ENCODE measurements at places on chromosomes 12 and 14.

- DNase-seq, result no peak
These were observed 157.9 kb upstream of the LMO3 start for GRCh38 chr12:16763901-16764300.

DNA sequence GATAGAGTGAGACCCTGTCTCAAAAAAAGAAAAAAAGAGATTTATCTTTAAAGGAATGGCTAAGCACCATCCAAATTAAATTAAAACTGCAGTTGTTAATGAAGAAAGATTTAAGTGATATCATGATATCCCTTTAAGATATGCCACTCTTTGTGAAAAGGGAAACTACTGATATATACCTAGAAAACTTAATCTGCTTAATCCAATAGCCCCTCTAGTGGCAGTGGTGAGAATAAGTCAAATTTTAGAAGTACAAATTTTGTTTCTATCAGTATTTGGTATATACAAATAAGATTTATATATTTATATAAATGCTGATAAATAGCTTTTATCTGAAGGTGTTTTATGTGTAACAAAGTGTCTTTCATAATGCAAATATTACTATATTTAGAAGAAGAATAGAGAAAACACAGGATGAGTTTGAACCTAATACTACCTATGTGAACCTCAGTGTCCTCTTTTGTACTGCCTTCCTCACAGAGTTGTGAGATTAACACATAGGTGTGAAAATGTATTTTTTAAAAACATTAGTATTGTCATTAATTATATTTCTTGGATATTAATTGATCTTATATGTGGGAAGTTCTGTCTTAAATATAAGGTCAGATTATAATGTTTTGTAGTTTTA lies 51.4 kb upstream of the GARIN2 start:
- DNase-seq, result no peak

GRCh38 chr12:89756585-89757398 lies 48.2 kb upstream of the ATP2B1 start:
- no peak for DNase-seq

- DNase-seq, result no peak
These were observed at the start of gene A2M for GRCh38 chr12:9115731-9116559. TSS of gene A2M (minus strand) at chr12:9115919. CDS start at chr12:9115849, 70 bp downstream.

GRCh38 chr14:37202265-37202664 lies 4.5 kb downstream of the MIPOL1 start:
- DNase-seq, result no peak

GRCh38 chr12:42504049-42504448 lies 85.5 kb downstream of the PRICKLE1 start:
- DNase-seq, result no peak

- DNase-seq, result no peak
These were observed 14.8 kb downstream of the PLEKHA5 start for GRCh38 chr12:19144287-19144686.

DNA sequence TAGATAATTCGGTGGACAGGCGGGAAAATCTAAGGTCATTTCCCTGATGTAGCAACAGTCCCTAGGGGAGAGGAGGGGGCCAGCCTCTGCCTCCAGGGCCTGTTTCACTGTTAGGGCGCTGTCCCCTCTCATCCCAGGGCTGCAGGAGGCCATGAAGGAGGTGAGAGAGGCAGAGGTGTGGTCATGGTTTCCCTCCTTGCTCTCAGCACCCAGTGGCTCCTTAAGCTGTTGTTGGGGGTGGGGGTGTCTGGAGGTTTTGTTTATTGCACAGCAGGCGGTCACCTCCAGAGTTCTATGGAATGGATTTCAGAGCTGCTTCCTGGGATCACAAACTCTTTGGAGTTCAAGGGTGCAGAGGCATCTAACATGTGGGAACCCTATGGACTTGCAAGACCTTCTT lies 212.5 kb upstream of the RTL1 start:
- DNase-seq, result no peak

Measured in NCI-H2107 (cell line).